Astrocyte (in vitro differentiated cells and primary cell): ENCODE measurements at places on chromosomes 3 and 15. TPM values are rescaled to one million over a fixed set of nuclear protein-coding genes. Genes with fewer than 3 reads are reported as not detected.

Gene PYGO1
- 4.6 and 5.5 TPM in 2 replicates for total RNA-seq

Gene C15orf39
- 21.6 and 21.8 TPM in 2 replicates for total RNA-seq

Gene FANCD2
- total RNA-seq, result 2.8 and 3.7 TPM in 2 replicates

Gene BFSP2
- total RNA-seq, result not detected in 2 replicates

Gene LRTM1
- total RNA-seq, result not detected in 2 replicates

DNA sequence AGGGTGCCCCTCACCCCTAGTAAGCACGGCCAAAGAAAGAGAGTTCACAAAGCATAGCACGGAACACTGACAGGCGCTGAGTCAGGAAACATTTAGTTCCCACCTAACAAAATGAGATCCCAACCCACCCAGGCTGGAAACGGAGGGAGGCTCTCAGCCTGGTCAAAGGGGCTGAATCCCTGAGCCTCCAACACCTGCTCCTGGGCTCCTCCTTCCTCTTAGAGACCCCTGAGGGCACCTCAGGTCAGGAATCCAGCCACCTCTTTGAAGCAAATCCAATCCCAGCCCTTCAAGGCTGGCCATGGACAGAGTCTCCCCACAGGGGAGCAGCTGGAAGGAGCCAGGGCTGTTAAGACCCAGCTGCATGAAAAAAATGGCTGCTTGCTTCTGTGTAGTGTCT lies 154.4 kb upstream of the HES1 start:
- peaks cover 60% of the 10 kb centered on the region for H3K27me3 ChIP-seq
- H3K36me3 ChIP-seq, result no peaks in the 10 kb centered on the region
- DNase-seq, result no peak
- H3K4me3 ChIP-seq, result no peak overlapping the region
- peaks cover 12% of the 10 kb centered on the region for H3K4me1 ChIP-seq
- H3K27ac ChIP-seq, result no peak overlapping the region

- no peak for DNase-seq
- no peak overlapping the region for H3K4me3 ChIP-seq
- no peaks in the 10 kb centered on the region for H3K27me3 ChIP-seq
- H3K27ac ChIP-seq, result no peak overlapping the region
Measured at GRCh38 chr3:99355465-99355864, 282.9 kb upstream of the COL8A1 start.

- peaks cover 8% of the 10 kb centered on the region for H3K4me1 ChIP-seq
- H3K4me3 ChIP-seq, result peak within 1 kb of the TSS; percentile 64
- peak; percentile 45 for DNase-seq
- H3K27ac ChIP-seq, result peak within 1 kb of the TSS; percentile 5
- peaks cover 3% of the 10 kb centered on the region for H3K36me3 ChIP-seq
Measured at GRCh38 chr3:113441051-113441770, at the start of gene CFAP44. Gene CFAP44 (minus strand): TSS chr3:113441493. CDS start chr3:113433664, 7,829 bp downstream.

DNA sequence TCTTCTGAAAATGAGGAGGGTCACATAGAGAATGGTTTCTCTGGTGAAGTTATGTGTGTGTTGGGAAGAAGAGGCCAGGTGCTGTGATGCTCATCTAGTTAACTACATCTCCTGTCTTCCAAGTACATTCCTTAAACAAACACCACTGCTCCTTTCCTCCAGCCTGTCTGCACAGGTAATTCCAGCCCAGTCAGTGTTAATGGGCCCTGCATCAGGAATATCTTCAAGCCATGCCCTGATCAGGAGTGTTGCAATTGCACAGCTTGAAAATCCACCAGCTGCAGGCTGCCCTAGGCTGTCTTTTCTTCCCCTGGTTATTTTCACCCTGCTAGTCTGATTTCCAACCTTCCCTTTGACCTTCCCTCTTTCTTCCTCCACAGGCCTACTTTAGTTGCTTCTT lies 41.9 kb upstream of the LMOD3 start:
- no peaks in the 10 kb centered on the region for H3K4me1 ChIP-seq
- no peaks in the 10 kb centered on the region for H3K36me3 ChIP-seq
- H3K4me3 ChIP-seq, result no peak overlapping the region
- no peaks in the 10 kb centered on the region for H3K27me3 ChIP-seq
- DNase-seq, result no peak
